ENCODE measurements at places on chromosomes 16 and 17.

- DNase-seq: no peak
Observed at GRCh38 chr17:15469260-15469659, 1.8 kb upstream of the CDRT4 start.

GRCh38 chr17:57945996-57946797 is 9.0 kb downstream of the CUEDC1 start:
- peak; percentile 83 for DNase-seq

- peak; percentile 41 for DNase-seq
Observed at GRCh38 chr17:68204736-68205135, 43.1 kb upstream of the AMZ2 start.

DNA sequence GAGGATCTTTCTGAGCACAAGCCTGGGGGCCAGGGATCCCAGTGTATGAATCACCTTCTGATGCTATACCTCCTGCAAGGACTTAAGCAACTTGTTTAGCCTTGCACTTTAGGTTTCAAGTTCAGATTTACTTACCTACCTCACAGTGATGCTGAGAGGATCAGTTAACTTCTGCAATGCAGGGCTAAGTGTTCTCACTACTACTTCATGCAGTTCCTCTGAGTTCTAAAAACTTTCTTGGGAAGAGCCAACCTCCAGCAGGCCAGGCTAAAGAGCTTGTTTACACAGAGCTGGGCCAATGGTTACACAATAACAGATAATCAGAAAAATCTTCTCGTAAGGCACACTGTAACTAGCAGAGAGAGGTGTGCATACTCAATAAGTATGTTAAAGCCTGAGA is 13.0 kb downstream of the VEZF1 start:
- DNase-seq: no peak

Measured in NCI-H69 (cell line).